ENCODE measurements at places on chromosomes 1 and 21.
A peak's percentile ranks its signal among the peaks of the same experiment; 100 is the strongest.

GRCh38 chr1:63790989-63791388, 17.2 kb downstream of the ROR1 start:
- DNase-seq: no peak

DNA sequence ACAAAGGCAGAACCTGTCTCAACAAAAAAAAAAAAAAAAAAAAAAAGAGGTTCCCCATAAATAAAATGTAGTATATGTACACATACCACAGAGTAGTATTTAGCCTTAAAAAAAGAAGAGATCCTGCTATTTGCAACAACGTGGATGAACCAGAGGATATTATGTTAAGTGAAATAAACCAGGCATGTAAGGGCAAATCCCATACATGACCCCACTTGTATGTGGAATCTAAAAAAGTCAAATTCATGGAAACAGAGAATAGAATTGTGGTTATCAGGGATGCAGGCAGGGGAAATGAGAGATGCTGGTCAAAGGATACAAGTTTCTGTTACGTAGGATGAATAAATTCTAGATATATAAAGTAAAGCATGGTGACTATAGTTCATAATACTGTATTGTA, 16.7 kb downstream of the SLC44A3 start:
- DNase-seq: no peak

DNA sequence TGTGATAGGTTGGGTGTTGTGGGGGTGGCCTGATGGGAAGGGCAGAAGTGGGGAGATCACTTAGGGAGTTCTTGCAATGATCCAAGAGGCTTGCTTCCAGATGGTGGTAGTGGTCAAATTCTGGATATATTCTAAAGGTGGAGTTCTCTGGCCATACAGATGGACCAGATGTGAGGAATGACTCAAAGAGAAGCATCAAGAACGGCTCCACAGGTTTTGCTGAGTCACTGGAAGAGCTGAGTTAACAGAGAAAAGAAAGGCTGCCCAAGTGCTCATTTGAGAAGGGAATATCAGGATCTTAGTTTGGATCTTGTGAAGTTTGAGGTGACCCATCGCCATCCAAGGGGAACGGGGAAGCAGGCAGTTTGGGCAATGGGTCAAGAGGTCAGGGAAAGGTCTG, 192.9 kb upstream of the GALNT2 start:
- DNase-seq: no peak

GRCh38 chr1:156725683-156726280, 2.5 kb upstream of the METTL25B start:
- peak; percentile 79 for DNase-seq

GRCh38 chr1:34602907-34603306, 151.9 kb upstream of the GJB5 start:
- no peak for DNase-seq

DNA sequence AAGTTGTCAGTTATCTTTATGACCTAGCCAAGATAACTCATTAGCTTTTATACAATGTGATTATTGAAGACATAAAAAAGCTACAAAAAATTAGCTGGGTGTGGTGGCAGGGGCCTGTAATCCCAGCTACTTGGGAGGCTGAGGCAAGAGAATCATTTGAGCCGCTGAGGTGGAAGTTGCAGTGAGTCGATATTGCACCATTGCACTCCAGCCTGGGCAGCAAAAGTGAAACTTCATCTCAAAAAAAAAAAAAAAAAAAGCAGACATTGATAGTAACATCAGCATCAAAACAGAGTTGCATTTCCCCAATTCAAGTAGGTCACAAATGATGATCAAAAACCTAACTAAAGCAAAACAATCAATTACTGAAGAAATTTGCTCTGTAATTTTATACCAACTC, 191.4 kb downstream of the PTGER3 start:
- DNase-seq: no peak

GRCh38 chr1:8595941-8596340, 221.5 kb downstream of the RERE start:
- no peak for DNase-seq

- DNase-seq: no peak
Observed at GRCh38 chr1:26970810-26971209, 10.5 kb upstream of the KDF1 start.

GRCh38 chr1:224629965-224630364, 13.8 kb downstream of the CNIH3 start:
- no peak for DNase-seq

DNA sequence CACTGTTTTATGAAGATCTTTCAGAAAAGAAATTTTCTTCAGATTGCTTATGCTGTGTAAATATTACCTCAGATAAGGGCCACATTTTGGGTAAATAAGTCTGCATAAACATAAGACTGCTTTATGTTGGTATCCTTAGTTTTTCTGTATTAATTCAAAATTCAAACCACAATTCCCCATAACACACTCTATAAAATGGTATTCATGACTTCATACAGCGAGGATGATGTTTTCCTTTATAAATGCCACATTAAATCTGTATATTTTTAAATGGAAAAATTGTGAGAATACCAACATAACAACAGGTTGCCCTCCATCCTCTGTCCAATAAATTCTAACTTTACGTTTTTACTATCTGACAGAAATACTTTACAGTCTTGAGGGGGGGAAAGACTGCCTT, 248.7 kb upstream of the CXADR start:
- no peak for DNase-seq

DNA sequence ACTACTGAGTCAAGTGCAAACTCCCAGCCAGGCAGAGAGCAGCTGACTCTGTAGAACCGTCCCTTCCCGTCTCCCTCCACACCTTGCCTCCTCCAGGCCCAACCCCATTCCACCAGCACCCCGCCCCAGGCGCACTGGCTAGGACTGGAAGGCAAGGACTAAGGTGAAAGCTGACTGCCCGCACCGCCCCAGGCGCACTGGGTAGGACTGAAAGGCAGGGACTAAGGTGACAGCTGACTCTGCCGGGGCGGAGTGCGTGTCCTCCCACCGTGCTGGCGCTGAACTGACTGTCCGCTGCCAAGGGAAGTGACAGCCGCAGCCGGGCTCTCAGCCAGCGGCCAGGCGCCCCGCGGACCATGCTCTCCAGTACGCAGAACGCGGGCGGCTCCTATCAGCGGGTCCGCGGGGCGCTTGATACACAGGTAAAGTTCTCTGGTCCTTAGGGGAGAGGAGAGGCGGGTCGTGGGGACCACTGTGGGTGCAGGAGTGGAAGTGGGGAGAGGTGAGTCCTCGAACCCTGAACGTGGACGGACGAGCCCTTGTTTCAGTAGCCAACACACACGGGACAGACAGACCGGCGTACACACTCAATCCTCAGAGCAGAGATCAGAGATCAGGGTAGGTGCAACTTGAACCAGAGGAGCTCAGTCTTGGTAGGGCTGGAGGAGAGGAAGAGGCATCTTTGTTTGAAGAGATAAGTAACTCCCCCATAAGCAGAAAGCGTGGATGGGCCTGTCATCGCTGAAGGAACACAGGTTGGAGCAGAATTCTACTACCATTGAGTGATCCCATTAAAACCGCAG, 58.0 kb downstream of the RBM11 start:
- DNase-seq: no peak

DNA sequence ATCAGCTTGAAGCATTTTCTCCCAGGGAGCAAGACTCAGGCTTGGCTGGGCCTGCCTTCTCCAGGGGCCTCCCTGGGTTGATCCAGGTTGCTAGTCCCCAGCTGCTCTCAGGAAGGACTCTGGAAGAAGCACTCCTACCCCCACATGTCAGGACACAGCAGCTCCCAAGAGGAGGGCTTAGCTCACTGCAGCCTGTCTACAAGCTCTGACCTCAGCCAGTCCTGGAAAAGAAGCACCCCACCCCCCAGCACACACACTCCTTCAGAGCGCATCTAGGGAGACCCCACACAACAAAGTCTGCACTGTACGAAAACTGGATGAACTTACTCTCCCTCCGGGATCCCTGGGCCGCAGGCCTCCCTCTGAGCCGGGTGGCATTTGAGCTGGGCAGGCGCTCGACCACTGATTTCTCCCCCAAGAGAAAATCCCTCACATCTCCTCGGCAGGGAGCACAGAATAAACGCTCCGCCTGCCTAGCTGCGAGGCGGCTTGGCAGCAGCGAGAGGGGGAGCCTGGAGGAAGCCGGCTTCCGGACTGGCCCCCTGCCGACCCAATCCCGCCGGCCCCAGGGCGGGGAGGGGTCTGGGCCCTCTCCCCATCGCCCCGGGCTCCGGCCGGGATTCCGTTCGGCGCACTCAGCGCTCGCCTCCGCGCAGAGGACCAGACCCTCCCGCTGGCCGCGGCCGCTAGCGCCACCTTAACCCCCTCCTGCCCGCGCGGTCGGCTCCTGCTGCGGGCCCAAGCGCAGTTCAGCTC, at the start of gene KCNA2:
KCNA2 (minus strand) TSS at position 458 of the 756 bp plus-strand sequence. CDS start 1,576 bp downstream, outside the sequence.
- no peak for DNase-seq

GRCh38 chr1:44801491-44802305, 1.5 kb downstream of the PLK3 start:
- DNase-seq: no peak

- DNase-seq: no peak
Observed at GRCh38 chr1:156021093-156021428, 310 bp upstream of the SSR2 start.

DNA sequence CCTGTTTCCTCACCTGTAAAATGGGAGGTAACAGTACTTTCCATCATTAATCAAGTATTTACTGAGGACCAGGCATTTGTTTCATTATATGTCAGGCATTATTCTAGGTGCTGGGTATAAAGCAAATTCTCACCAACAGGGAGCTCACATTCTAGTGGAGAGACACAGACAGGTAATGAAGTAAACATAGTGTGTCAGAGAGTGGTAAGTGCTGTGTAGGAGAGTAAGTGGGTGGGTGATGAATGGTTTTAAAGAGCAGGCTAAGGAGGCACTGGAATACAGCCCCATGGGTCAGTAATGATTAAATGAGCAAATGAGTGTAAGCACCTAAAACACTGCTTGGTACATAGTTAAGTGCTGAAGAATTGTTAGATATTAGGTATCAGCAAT, 60.4 kb downstream of the DNTTIP2 start:
- DNase-seq: no peak

- DNase-seq: no peak
Observed at GRCh38 chr1:197808880-197809279, 33.6 kb upstream of the DENND1B start.

- DNase-seq: no peak
Observed at GRCh38 chr1:101039245-101039644, 13.7 kb upstream of the DPH5 start.

DNA sequence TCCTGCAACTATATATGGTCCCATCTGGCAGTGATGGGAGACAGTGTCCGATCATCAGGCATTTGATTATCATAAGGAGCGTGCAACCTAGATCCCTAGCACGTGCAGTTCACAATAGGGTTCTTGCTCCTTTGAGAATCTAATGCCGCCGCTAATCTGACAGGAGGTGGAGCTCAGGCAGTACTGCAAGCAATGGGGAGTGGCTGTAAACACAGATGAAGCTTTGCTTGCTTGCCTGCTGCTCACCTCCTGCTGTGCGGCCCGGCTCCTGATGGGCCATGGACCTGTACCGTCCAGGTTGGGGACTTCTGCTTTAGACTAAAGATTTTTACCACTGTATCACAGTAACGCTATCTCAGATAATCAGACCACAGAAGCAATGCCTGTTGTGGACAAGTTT, 63.8 kb downstream of the TGFB2 start:
- no peak for DNase-seq

GRCh38 chr21:44919913-44920693, 596 bp downstream of the ITGB2 start:
- DNase-seq: no peak

DNA sequence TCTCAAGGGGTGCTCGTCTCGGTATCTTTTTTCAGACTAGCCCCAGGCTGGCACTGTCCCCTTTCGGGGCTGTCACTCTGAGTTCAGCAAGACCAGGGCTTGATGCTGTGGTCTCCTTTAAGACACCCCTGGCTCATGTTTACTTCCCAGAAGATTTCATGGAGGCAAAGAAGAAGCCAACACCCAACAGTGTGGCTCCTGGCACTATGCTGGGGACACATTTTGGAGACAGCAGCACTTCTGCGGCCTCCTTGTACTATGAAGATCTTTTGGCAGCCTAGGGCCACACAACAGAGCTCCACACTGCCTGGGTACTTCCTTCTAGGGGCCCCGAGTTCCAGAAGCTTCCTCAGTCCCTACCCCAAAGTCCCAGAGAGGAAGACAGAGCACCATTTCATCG, 24.6 kb downstream of the ECE1 start:
- DNase-seq: no peak

DNA sequence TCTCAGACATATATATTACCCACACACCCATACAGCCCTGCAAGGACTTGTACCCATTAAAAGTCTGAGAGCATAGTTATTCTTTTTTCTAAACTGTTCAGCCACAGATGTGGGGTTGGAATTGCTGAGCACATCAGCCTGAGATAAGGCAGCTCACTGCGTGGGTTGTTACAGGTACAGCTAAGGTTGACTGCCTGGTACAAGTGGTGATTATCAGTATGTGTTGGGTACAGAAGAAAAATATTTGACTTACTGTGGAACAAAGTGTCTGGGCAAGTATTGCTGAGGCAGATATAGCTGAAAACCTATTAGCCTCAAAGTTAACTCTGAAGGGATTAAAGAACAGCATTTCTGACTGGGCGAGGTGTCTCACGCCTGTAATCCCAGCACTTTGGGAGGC, 5.0 kb downstream of the STX12 start:
- no peak for DNase-seq

GRCh38 chr1:87560601-87561360, 232.1 kb downstream of the LMO4 start:
- DNase-seq: no peak

GRCh38 chr1:114178936-114179335, 25.3 kb upstream of the SYT6 start:
- DNase-seq: no peak

GRCh38 chr1:175504875-175505555, 238.4 kb downstream of the TNR start:
- no peak for DNase-seq

DNA sequence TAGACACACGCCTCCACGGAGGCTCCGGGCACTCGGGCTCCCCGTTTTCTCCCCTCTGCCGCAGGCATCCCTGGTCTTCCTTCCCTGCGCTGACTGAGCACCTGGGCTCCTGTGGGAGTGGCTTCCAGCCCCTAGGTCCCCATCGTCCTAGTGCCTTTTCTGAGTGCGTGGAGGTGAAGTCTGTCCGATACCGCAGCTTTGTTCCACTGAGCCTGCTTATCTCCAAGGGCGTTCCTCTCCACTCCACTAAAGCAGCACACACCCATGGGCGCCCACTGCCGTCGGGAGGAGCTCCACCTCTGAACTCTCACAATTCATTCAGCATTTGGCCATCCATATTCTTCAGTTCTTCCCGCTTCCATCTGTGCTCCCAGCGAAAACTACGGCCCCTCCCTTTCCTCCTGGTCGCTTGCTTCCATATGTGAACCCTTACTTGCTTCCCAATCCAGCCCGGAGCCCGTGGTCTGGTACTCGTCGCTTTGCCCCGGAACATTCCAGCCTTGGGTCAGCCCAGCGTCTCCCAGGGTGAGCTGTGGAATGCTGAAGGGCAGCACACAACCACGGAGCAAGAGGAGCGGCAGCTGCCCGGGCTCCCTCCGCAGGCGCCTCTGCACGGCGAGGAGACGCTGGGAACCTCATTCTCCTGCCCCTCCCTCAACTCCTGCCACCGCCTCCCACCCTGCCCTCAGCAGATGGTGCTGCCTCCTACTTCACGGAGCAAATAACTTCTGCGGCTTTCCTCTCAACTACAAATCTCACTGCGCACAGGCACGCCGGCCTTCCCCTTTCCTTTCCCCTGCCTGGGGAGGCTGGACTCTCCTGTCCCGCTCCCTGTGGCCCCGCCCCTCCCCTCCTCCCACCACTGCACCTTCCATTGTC, 27.5 kb downstream of the ATP8B2 start:
- peak; percentile 72 for DNase-seq

Data from naive thymus-derived CD8-positive, alpha-beta T cell (primary cell).